DMS79 treated with DMSO at 0.1 percent for 48 hours (cell line): ENCODE measurements at places on chromosomes 3 and 15.

DNA sequence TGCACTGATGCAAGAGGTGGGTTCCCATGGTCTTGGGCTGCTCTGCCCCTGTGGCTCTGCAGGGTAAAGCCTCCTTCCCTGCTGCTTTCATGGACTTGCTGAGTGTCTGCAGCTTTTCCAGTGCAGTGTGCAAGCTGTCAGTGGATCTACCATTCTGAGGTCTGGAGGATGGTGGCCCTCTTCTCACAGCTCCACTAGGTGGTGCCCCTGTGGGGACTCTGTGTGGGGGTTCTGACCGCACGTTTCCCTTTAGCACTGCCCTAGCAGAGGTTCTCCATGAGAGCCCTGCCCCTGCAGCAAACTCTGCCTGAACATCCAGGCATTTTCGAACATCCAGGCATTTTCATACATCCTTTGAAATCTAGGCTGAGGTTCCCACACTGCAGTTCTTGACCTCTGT is 329.8 kb upstream of the NAALADL2 start:
- no peak for DNase-seq

GRCh38 chr3:71512000-71512399 is 71.5 kb downstream of the FOXP1 start:
- DNase-seq: no peak

DNA sequence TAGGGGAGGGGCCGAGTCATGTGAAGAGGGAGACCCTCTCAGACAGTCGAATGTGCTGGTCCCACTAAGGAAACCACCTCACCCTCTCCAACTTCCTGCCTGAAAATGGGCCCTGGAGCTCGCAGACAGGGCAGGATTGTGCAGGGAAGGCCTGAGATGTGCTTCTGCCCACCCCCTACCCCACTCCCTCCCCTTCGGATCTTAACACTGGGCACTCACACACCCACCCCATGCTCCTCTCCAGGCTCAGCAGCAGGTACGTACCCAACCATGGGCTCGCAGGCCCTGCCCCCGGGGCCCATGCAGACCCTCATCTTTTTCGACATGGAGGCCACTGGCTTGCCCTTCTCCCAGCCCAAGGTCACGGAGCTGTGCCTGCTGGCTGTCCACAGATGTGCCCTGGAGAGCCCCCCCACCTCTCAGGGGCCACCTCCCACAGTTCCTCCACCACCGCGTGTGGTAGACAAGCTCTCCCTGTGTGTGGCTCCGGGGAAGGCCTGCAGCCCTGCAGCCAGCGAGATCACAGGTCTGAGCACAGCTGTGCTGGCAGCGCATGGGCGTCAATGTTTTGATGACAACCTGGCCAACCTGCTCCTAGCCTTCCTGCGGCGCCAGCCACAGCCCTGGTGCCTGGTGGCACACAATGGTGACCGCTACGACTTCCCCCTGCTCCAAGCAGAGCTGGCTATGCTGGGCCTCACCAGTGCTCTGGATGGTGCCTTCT is 20.0 kb downstream of the ATRIP start:
- no peak for DNase-seq

DNA sequence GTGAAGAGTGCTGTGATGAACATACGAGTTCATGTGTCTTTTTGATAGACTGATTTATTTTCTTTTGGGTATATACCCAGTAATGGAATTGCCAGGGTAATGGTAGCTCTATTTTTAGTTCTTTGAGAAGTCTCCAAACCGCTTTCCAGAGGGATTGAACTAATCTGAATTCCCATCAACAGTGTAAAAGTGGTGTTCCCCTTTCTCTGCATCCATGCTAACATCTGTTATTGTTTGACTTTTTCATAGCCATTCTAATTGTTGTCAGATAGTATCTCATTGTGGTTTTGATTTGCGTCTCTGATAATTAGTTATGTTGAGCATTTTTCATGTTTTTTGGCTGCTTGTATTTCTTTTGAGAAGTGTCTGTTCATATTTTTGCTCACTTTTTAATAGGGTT is 54.8 kb upstream of the UTS2B start:
- no peak for DNase-seq

- no peak for DNase-seq
These were observed 122.8 kb upstream of the ABHD17C start for GRCh38 chr15:80572337-80572736.
